ENCODE measurements at places on chromosomes 2 and 18. TPM values are rescaled to one million over a fixed set of nuclear protein-coding genes. Genes with fewer than 3 reads are reported as not detected.

GRHL1 gene
- 112 TPM for total RNA-seq

CD8B2 gene
- 0.55 TPM for total RNA-seq

PDE1A gene
- total RNA-seq = 2.6 TPM

ARMC9 gene
- 6.5 TPM for total RNA-seq

SULT1C4 gene
- total RNA-seq = not detected

CCT7 gene
- total RNA-seq = 164 TPM

GFPT1 gene
- 10.0 TPM for total RNA-seq

SATB2 gene
- 2.9 TPM for total RNA-seq

ARHGAP15 gene
- 1.2 TPM for total RNA-seq
